Stimulated activated CD8-positive, alpha-beta memory T cell treated with anti-CD3 and anti-CD28 coated beads, Interleukin-7, amount 100 ng/mL, for 4 hours (primary cell): ENCODE measurements at places on chromosomes 11 and 22.

DNA sequence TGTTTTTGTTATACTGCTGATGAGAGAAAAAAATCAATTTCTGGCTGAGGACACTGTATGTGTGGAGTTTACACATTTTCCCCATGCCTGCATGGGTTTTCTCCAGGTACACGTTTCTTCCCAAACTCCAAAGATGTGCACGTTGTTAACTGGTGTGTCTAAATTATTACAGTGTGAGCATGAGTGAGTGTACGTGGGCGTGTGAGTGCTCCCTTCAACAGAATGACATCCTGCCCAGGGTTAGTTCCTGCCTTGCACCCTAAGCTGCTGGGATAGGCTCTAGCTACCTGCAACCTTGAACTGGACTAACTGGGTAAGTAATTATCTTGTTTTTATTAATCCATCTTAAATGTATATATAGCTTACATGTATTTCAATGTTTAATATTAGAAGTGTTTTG lies 5.5 kb downstream of the NPAT start:
- no peak for DNase-seq

GRCh38 chr11:69947059-69947792 lies 128.0 kb upstream of the FGF3 start:
- no peak for DNase-seq

DNA sequence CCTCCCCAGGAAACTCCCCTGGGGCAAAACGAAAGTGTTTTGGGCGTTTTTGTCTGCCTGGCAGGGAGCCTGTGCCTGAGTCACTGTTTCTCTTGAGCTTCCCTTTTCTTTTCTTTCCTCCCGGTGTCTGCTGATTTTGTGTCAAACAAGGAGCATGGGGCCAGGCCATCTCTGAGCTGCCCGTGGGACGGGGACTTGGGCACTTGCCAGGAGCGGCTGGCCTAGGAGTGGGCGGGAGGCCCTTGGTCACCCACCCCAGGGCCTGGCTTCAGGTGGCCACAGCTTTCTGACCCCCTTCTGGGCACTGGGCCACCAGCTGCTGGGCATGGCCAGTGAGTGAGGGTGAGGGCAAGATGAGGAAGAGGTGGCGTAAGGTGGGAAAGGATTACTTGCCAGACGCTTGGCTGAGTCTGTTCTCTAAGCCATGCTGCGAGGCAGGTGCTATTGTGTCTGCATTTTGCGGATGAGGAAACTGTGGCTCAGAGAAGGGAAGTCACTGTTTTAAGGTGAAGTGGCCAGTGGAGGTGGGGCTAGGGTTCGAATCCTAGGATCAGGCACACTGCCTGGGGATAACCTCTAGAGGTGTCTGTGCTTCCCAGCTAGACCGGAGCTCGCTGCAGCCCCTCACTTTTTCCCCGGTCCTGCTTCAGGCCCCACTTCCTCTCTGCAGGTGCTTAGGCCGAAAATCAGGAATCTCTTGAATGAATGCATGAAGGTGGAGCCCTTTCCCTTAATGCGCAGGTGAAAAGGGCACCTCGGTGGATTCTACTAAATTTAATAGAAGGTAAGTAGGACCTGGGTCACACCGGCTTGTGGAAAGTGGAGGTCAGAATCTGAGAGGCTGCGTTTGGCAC lies 7.8 kb upstream of the NFAM1 start:
- no peak for DNase-seq

DNA sequence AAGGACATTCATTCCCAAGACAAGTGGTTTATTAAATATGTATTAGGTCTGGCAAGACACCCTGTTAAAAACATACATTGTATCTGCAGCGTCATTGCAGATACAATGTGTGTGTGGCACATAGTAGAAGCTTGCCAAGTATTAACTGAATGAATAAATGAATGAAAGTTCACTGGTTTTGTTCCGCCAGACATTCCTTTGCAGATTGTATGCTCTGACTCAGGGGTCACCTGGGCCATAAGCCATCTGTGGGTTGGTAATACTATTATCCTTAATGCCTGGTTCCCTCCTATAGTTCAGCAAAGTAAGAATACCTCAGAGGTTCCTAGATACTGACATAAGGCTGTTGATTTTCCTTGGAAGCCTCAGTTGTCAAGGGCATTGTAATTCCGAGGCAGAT lies 377.3 kb upstream of the CCDC90B start:
- DNase-seq = no peak

GRCh38 chr11:107612445-107612844 lies 21.5 kb downstream of the ELMOD1 start:
- DNase-seq = no peak

GRCh38 chr11:43197379-43197778 lies 114.4 kb upstream of the API5 start:
- no peak for DNase-seq

DNA sequence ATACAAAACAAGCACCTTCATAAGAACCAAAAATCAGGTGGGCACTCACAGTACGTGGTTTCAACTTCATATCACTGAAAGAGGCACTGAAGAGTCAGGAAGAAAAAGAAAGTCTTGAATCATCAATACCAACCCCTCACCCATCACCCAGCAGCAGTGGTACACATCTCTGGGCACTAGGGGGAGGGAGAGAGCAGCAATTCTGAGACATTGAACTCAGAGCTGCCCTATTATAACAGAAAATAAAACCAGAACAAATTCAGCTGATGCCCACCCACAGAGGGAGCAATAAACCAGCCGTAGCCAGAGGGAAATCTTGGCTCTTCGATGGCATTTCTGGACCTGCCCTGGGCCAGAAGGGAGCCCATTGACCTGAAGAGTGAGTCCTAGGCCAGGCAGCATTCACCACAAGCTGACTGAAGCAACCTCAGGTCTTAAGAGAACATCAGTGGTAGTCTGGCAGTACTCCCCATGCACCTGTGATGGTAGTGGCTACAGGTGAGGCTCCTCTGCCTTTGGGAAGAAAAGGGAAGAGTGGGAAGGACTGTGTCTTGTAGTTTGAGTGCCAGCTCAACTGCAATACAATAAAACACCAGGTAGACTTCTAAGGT lies 42.2 kb upstream of the FAM181B start:
- DNase-seq = no peak

DNA sequence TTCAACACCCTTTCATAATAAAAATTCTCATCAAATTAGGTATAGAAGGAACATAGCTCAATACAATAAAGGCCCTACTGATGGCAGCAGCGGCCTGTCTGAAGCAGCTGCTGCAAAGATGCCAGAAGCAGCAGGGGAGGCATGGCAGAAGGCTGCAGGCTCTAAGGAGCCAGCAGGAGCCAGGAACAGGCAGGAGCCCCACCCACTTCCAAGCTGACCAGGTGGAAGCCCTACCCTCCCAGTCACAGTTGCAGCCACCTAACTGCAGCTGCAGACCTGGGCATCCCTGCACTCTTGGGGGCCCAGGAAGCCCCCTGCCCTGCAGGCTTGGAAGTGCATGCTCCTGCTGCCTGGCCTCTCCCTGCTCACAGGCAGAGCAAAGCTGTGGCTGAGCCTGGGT lies 18.2 kb upstream of the OR6A2 start:
- no peak for DNase-seq

- peak; percentile 11 for DNase-seq
Observed at GRCh38 chr11:68214173-68215086, 1.3 kb upstream of the KMT5B start.

DNA sequence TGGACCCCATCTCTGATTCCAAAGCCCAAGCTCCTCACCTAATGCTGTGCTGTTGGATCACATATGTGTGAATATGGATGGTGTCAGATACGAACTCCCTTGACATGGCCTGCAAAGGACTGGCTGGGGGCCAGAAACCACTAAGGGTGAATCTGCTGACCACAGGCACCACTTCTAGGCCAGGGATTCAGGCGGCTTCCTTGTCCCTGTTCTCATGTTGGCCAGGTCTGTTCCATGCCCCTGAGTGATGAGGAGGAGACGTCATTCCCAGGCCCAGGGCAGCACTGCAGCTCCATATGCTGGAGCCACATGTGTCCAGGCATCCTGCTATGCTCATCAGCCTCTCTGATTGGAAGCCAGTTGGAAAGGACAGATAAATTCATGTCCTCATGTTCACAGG lies 130.0 kb upstream of the BDNF start:
- DNase-seq = no peak

DNA sequence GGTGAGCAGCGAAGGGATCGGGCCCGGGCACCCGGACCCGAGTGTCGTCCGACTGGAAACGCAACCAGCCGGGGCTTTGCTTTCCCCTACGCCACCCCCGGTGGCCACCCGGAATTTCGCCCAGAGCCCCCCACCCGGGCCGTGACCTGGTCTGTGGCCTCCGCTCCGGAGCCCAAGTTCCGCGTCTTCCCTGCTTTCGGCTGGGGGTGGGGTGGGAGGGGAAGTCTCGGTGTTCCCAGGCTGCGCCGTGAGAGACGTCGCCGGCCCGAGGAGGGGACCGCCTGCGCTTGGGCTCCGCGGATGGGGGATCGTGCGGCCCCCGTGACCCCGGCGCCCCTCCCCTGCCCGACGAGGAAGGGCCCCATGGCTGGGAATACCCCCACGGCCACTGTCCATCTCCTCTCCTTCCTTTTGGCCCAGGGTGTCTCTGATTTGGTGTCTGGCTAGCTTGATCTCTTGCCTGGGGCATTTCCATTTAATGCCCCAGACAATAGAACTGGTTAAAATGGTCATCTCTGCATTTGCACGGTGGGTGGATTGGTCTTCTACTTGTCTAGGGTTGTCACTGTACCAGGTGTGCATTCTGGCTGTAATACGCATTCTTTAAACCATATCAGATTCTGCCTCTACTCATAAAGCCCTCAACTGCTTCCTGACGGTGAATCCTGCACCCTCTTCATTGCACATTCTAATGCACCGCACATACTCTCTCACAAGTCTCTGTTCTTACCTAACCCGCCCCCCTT lies 789 bp downstream of the SIK2 start:
- peak; percentile 3 for DNase-seq

GRCh38 chr11:128505449-128506065 lies 81.8 kb downstream of the ETS1 start:
- DNase-seq = no peak

DNA sequence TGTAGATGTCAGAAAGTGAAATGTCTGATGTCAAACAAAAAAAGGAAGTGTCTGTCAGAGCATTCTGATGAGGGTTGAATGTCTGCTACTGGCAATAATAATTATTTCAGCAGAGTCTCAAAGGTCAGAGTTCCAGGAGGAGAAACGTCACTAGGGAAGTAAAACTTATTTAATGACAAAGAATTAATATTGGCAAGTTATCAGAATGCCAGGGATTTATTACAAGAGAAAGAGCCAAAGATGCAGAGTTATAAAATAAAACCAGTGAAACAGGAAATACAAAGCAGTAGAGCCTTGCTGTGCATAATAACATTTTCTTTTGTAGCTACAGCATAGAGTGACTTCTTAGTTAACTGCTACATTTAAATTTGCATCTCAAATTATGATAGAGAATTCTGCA lies 504.0 kb upstream of the LRRC4C start:
- no peak for DNase-seq

DNA sequence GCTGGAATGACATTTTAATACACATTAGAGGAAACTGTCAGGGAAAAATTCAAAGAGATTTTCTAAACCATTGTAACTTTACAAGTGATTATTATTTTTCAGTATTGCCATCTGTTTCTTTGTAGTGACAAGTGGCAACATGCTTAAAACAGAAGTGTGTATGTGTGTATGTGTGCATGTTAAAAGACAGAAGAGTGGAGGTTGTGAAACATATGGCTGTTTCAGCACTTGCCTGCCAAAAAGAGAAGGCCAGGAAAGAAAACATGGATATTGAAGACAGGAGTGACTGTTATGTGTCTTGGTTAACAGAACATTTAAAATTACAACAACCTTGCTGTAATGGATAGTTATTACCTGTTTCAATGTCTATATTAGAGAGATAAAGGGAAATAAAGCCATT lies 24.3 kb upstream of the VWA5A start:
- DNase-seq = no peak

- DNase-seq = no peak
Observed at GRCh38 chr11:35182317-35182939, 43.5 kb downstream of the CD44 start.

DNA sequence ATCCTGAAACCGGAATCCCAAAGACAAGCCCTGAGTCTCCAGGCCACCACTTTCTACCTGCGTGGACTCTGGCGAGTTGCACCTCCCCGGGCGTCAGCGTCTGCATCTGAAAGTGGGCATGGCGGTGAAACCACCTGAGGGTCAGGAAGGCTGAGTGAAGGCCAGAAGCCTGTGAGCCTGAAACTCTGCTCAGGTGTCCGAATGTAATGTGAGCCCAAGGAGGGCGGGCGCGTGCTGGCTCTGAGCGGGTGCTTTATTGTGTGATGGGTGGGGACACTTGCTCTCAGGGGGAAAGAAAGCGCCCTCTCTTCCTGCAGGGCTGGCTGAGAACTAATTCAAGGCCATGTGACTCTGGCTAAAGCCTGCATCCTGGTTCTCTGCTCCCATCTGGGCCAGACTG lies 135.6 kb downstream of the ST3GAL4 start:
- DNase-seq = no peak

- DNase-seq = no peak
Observed at GRCh38 chr11:62832336-62833234, at the start of gene TEX54. Gene TEX54, minus strand, starts transcription at chr11:62832841.

GRCh38 chr22:38824585-38824984 lies 19.2 kb downstream of the NPTXR start:
- DNase-seq = no peak

DNA sequence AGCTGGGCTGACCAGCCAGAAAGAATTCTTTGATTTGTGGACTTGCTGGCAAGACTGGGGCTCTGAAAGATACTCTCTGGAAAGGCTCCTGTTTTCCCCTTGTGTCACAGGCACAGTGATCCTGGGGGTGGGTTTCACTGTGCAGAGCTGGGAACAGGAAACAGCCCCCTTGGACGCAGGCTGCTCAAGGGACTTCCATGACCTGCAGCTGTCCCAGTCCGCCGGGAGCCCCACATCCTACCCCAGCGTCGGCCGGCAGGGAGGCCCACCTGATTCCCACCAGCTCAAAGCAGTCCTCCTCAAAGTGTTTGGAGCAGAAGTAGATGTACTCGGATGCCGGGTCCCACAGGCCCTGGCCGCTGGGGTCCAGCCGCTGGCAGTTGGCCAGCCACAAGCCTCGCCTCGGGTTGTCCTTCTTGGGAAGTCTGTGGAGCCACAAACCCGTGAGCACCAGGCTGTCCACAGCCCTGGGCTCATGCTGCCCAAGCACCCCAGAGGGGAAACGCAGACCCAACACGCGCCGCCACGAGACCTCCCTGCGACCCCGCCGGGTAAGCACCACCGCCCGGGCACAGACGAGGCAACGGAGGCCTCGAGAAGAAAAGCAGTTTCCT lies 824 bp downstream of the THAP7 start:
- no peak for DNase-seq

DNA sequence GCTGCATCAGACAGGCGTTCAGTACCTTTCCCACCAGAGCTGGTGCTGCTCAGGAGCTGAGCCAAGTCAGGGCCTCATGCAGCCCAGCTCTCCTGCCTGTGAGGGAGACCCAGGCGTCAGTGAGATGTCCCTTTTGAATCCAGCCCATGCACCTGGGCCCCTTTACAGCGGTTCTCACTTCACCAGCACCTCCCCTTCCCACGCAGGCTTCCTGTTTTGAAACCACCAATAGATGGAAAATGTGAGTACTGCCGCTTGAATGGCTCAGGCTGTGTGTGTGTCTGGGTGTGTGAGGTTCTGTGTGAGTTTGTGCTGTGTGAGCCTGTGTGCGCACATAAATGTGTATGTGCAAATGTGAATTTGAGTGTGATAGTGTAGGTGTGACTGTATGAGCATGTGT lies 88.4 kb downstream of the UBASH3B start:
- peak; percentile 85 for DNase-seq
